ENCODE measurements at places on chromosomes 1 and 21.

- no peaks in the 10 kb centered on the region for H3K4me1 ChIP-seq
- DNase-seq, result no peak
- no peak overlapping the region for H3K27ac ChIP-seq
- no peaks in the 10 kb centered on the region for H3K27me3 ChIP-seq
- H3K36me3 ChIP-seq, result 0 out of 2 replicates have a peak, but pooled peaks cover 14% of the 10 kb centered on the region
Observed at GRCh38 chr1:212004895-212005608, 30.3 kb downstream of the INTS7 start.

- no peak for DNase-seq
- H3K36me3 ChIP-seq, result no peaks in the 10 kb centered on the region
- no peak overlapping the region for H3K27ac ChIP-seq
- H3K4me1 ChIP-seq, result no peaks in the 10 kb centered on the region
- H3K4me3 ChIP-seq, result no peak overlapping the region
Observed at GRCh38 chr1:10744029-10744428, 52.4 kb downstream of the CASZ1 start.

DNA sequence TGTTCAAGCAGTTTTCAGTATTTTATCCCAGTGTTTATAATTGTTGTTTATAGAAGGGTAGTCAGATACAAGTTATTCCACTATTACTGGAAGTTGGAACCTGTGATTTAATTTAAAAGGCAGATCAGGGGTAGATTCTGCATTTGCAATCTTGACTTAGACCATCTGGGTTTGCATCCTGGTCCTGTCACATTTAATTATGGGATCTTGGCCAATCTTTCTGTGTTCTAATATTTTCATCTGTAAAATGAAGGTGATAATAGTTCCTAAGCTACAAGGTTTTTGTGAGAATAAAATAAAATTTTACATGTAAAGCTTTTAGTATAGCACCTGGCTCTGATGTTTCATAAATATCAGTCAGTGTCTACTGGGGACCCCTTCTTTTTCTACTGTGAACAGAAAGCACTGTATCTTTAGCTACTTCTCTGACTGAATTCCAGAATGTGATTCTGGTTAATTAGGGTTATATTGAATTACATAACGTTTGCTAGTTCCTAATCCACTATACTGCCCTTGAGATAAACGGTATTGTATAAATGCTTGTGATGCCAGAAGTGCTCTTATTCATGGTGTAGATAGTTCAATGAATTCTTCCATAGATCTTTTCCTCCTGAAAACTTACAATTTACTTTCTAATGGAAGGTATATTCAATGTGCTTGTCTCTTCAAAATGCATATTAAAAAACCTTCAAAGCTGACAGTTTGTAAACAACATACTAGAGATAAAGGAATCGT is 131.0 kb downstream of the KCNK1 start:
- no peaks in the 10 kb centered on the region for H3K27me3 ChIP-seq
- DNase-seq, result no peak
- H3K4me3 ChIP-seq, result no peak overlapping the region
- no peaks in the 10 kb centered on the region for H3K36me3 ChIP-seq
- H3K4me1 ChIP-seq, result no peaks in the 10 kb centered on the region

DNA sequence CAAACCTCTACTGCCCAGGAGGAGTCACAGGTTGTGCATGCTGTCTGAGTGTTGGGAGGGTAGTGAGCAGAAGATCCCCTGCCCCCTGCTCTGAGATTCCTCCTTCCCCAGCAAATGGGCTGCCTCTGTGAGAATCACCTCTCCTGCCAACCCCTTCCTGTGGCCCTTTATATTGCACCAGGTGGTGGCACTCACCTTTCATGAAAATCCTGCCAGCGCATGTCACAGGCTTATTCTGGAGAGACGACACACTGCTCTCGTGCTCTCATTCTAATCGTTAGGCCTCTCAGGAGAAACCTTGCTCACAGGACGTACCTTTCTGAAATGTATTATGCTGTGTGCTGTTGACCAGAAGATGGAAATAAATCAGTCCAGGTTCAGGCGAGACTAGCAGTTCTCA is 113.7 kb downstream of the RGL1 start:
- H3K4me1 ChIP-seq, result peaks cover 27% of the 10 kb centered on the region
- no peak overlapping the region for H3K4me3 ChIP-seq
- no peak overlapping the region for H3K27ac ChIP-seq
- no peak for DNase-seq
- H3K27me3 ChIP-seq, result no peaks in the 10 kb centered on the region

DNA sequence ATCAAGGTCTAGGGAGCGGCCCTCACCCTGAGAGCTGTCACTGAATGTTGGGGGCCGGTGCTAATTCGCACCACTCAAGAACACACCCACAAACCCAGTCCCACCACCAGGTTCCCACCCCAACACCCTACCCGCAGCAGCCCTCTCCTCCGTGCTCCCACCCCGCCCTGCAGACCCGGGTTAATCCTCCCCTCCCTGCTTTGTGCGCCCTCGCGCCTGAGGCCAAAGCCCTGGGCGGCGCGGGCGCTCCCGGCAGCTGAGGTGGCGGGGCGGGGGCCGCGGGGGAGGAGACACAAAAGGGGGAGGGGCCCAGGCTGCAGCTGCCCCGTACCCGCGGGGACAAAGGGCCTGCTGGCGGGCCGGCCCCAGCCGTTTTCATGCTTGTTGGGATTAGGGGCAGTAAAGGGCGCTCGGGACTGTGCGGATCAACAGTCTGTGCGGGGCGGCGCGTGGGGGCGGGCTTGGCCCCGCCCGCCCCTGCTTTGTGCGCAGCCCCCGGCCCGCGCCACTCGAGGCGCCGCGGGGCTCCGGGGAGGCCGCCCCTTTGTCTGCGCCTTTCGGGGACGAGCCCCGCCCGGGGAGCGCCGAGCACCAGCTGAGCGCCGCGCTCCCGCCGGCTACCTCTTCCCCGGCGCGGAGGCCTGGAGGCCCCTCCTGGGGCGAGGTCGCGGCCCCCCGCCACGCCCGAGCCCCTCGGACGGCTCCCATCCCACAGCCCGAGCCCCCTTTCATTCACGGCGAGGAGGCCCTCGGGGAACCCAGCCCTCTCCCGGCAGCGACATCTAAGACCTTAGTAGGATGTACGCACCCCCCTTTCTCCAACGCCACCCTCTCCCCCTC is 10.9 kb downstream of the C1orf216 start:
- H3K27ac ChIP-seq, result no peak overlapping the region
- peak overlapping the region; percentile 72 for H3K4me3 ChIP-seq
- DNase-seq, result peak; percentile 57
- H3K4me1 ChIP-seq, result no peaks in the 10 kb centered on the region
- H3K27me3 ChIP-seq, result no peaks in the 10 kb centered on the region

GRCh38 chr1:2132222-2133038 is 62.1 kb downstream of the FAAP20 start:
- H3K27ac ChIP-seq, result peak overlapping the region; percentile 100
- no peaks in the 10 kb centered on the region for H3K27me3 ChIP-seq
- H3K4me1 ChIP-seq, result peaks cover 22% of the 10 kb centered on the region
- H3K36me3 ChIP-seq, result no peaks in the 10 kb centered on the region

DNA sequence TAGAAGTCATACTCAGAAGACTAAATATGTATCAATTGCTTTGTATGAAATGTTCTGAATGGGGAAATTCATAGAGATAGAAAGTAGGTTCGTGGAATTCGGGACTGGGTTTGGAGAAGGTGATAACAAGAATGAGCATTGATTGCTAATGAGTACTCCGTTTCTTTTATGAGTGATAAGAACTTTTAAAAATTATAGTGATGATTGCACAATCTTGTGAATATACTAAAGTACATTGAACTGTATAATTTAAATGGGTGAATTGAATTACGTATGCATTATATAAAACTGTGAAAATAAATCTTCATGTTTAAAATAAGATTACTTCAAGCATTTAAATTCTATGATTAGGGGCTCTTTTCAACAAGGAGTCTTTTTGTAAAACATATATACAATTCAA is 425.6 kb upstream of the NCAM2 start:
- H3K27me3 ChIP-seq, result no peaks in the 10 kb centered on the region
- DNase-seq, result no peak

GRCh38 chr1:39729842-39730241 is 8.8 kb upstream of the PPIE start:
- no peak for DNase-seq
- H3K4me1 ChIP-seq, result no peaks in the 10 kb centered on the region
- peaks cover 73% of the 10 kb centered on the region for H3K27me3 ChIP-seq
- no peak overlapping the region for H3K4me3 ChIP-seq
- H3K27ac ChIP-seq, result no peak overlapping the region

- H3K36me3 ChIP-seq, result no peaks in the 10 kb centered on the region
- no peak for DNase-seq
- H3K4me1 ChIP-seq, result no peaks in the 10 kb centered on the region
- H3K27me3 ChIP-seq, result no peaks in the 10 kb centered on the region
- no peak overlapping the region for H3K4me3 ChIP-seq
- no peak overlapping the region for H3K27ac ChIP-seq
Observed at GRCh38 chr1:88618331-88618730, 65.7 kb upstream of the PKN2 start.

DNA sequence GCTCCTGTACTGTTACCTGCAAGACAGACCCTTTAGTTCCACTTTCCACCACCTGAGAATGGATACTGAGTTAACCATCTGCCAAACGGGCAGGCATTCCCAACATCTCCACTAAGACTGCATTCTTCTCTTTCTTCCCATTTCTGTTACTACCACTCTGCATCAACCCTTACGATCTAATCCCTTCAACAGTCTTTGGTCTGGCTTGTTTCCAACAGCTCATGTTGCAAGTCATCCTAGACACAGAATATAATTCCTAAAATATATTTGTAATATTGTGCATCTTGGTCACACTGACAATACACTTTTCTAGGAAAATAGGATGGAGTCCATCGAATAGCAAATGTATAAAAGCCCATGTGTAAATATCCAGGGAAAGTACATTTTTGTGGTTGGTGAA is 166.7 kb downstream of the SIPA1L2 start:
- no peaks in the 10 kb centered on the region for H3K4me1 ChIP-seq
- no peaks in the 10 kb centered on the region for H3K27me3 ChIP-seq
- H3K36me3 ChIP-seq, result no peaks in the 10 kb centered on the region
- DNase-seq, result peak; percentile 18
- H3K27ac ChIP-seq, result no peak overlapping the region
- no peak overlapping the region for H3K4me3 ChIP-seq

- no peaks in the 10 kb centered on the region for H3K36me3 ChIP-seq
- no peak for DNase-seq
- no peaks in the 10 kb centered on the region for H3K4me1 ChIP-seq
- no peak overlapping the region for H3K27ac ChIP-seq
Observed at GRCh38 chr1:46797696-46798470, 963 bp upstream of the CYP4B1 start.

DNA sequence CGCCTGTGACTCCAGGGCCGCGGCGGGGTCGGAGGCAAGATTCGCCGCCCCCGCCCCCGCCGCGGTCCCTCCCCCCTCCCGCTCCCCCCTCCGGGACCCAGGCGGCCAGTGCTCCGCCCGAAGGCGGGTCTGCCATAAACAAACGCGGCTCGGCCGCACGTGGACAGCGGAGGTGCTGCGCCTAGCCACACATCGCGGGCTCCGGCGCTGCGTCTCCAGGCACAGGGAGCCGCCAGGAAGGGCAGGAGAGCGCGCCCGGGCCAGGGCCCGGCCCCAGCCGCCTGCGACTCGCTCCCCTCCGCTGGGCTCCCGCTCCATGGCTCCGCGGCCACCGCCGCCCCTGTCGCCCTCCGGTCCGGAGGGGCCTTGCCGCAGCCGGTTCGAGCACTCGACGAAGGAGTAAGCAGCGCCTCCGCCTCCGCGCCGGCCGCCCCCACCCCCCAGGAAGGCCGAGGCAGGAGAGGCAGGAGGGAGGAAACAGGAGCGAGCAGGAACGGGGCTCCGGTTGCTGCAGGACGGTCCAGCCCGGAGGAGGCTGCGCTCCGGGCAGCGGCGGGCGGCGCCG is at the start of gene SIM2:
Gene SIM2, plus strand, starts transcription at position 135 of the 565 bp plus-strand sequence. CDS start 632 bp downstream, outside the sequence.
- no peak within 1 kb of the TSS for H3K27ac ChIP-seq
- no peaks in the 10 kb centered on the region for H3K4me1 ChIP-seq
- peak within 1 kb of the TSS; percentile 33 for H3K4me3 ChIP-seq
- peaks cover 94% of the 10 kb centered on the region for H3K27me3 ChIP-seq
- DNase-seq, result peak; percentile 53

DNA sequence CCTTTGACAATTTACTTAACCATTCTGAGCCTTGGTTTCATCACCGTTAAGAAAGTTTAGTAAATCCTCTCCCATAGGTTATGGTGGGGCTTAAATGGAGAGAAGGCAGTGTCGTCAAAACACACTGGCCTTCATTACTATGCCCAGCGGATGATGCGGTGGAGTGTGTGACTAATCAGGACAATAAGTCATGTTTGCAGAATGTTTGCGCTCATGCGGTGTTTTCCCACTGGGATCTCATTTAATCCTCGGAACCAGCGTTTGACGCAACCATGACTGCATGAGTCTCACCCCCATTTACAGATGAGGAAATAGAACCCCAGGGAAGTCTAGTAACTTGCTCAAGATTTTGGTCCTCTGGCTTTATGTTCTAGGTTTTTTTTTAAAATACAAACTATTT is 17.5 kb downstream of the SLC26A9 start:
- H3K27ac ChIP-seq, result peak overlapping the region; percentile 63
- no peak overlapping the region for H3K4me3 ChIP-seq
- H3K4me1 ChIP-seq, result peaks cover 7% of the 10 kb centered on the region
- DNase-seq, result peak; percentile 96
- no peaks in the 10 kb centered on the region for H3K27me3 ChIP-seq
- H3K36me3 ChIP-seq, result no peaks in the 10 kb centered on the region

DNA sequence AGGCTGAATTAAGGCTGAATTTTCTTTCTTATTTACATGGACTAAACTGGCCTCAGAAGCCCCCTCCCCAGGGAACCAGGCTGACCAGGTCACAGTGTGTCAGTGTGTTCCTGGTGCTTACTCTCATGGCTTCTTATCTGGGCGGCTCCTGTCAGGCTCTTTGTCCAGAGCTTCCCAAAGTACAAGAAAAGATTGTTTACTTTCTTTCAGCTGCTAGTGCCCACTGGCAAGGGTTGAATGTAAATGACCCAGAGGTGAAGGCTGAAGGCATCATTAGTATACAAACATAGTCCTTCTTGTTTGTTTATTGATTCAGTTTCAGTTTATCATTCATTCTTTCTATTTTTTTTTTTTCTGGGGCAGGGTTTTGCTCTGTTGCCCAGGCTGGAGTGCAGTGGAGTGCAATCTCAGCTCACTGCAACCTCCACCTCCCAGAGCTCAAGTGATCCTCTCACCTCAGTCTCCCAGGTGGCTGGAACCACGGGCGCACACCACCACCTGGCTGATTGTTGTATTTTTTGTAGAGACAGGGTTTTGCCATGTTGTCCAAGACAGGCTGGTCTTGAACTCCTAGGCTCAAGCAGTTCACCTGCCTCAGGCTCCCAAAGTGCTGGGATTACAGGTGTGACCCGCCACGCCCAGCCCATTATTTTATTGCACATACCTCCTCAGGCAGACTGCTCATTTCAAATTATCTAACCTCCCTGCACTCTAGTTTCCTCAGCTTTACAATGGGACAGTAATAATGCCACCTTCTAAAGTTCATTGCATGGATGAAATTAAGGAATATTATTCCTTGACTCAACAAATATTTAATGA is 9.8 kb upstream of the KDM4A start:
- H3K4me1 ChIP-seq, result no peaks in the 10 kb centered on the region
- no peaks in the 10 kb centered on the region for H3K27me3 ChIP-seq
- DNase-seq, result no peak
- H3K4me3 ChIP-seq, result no peak overlapping the region

GRCh38 chr1:59007429-59007819 is 223.6 kb upstream of the JUN start:
- peaks cover 19% of the 10 kb centered on the region for H3K4me1 ChIP-seq
- no peaks in the 10 kb centered on the region for H3K36me3 ChIP-seq
- no peak overlapping the region for H3K4me3 ChIP-seq
- peak overlapping the region; percentile 33 for H3K27ac ChIP-seq
- peak; percentile 66 for DNase-seq

- peak; percentile 36 for DNase-seq
- no peak overlapping the region for H3K4me3 ChIP-seq
- no peak overlapping the region for H3K27ac ChIP-seq
- no peaks in the 10 kb centered on the region for H3K27me3 ChIP-seq
- 0 out of 2 replicates have a peak, but pooled peaks cover 7% of the 10 kb centered on the region for H3K4me1 ChIP-seq
- no peaks in the 10 kb centered on the region for H3K36me3 ChIP-seq
Observed at GRCh38 chr1:33221385-33221758, 34.9 kb upstream of the ZNF362 start.
